ENCODE measurements at places on chromosomes 3 and 15.

- DNase-seq: no peak
These were observed 8.1 kb upstream of the VPS39 start for GRCh38 chr15:42215913-42216829.

DNA sequence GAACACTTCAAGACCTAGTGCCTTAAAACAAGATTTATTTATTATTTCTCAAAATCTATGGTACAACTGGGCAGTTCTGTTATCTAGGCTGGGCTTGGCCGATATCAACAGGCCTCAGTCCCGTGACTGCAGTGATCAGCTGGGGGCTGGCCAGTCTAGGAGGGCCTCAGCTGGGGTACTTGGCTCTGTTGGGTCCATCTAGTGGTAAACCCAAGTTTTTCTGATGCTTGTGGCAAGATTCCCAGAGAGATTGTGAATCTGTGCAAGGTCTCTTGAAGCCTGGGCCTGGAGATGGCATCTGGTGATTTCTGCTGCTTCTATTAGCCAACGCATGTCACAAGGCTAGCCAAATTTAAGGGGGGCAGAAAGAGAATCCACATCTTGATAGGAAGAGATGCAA lies 482.4 kb upstream of the SGO1 start:
- no peak for DNase-seq

DNA sequence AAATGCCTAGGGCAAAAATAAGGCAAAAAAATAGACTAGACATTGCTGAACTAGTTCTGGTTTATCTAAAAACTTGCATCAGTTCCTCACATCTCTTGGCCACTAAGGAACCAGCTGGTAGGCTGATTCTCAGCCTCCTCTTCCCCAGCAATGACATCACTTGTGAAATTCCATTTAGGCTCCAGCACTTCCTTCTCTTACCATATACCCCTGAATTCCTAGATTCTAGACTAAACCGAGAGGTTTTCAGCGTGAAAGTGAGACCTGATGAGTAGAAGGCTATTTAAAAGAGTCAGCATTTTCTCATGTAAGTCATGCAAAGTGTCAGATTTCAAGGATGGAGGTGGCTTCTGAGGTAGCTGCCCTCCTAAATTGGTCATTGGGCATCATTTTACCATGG lies 247.1 kb upstream of the CDIN1 start:
- no peak for DNase-seq

DNA sequence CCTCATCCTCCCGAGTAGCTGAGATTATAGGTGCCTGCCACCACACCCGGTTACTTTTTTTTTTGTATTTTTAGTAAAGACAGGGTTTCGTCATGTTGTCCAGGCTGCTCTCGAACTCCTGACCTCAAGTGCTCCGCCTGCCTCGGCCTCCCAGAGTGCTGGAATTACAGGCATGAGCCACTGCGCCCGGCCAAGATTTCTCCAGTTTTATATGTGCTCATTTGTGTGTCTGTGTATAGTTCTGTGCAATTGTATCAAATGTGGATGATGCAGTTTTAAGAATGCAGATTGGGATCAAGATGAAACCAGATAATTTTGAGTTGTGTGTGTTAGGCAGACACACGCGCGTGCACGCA lies 68.3 kb downstream of the SLCO3A1 start:
- DNase-seq: no peak

DNA sequence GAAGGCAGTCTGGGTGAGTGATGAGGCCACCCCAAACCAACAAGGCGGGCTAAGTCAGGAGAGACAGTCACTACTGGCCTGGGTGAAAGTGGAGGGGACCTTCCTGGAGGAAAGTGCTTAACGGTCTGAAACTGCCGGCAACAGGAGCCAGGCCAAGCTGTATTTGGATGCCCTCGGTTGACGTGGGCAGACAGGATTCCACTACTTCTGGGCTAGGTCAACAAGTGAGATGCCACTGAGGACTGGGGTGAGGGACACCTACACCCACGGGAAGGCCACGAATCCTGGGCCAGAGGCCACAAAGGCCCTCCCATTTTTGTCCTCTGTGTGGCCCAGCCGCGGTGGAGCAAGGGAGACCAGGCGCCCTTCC lies 12.3 kb downstream of the SPTBN5 start:
- no peak for DNase-seq

- no peak for DNase-seq
These were observed 66.5 kb upstream of the DAZL start for GRCh38 chr3:16671690-16672089.

DNA sequence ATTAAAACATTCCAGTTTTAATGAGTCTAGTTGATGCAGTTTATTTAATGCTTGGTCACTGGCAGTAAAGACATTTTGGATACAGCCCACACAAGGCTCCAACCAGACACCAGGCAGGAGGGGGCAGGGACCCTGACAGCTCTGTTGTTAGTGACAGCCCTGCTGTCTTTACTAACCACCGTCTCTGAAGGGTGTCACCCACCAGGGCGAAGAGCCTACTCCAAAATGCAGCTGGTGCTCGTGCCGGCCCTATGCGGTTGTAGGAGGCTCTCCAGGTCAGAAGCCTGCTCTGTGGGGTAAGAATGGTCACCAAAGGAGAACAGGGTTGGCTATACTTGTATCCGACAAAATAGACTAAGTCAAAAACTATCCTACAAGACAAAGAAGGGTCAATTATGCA lies 132.2 kb downstream of the ATP10A start:
- no peak for DNase-seq

DNA sequence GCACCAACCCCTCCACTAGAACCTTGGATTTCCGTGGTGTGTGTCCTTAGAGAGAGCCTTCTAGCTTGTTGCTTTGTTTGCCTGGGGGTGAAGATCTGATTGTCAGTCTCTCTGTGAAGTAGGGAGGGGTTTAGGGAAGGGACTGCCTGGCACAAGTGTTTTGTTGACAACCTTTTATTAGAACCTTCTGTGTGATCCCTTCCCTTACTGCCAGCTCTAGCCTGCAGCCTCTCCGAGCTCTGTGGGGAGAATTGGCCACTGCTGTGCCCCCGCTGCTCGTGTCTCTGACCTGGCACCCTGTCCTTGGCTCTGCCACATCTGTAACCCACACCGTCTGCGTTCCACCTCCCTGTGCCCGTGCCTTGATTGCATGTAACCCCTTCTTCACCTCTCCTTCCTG lies 30.9 kb upstream of the PCSK6 start:
- no peak for DNase-seq

GRCh38 chr3:64047787-64048186 lies 24.5 kb upstream of the PSMD6 start:
- DNase-seq: no peak

DNA sequence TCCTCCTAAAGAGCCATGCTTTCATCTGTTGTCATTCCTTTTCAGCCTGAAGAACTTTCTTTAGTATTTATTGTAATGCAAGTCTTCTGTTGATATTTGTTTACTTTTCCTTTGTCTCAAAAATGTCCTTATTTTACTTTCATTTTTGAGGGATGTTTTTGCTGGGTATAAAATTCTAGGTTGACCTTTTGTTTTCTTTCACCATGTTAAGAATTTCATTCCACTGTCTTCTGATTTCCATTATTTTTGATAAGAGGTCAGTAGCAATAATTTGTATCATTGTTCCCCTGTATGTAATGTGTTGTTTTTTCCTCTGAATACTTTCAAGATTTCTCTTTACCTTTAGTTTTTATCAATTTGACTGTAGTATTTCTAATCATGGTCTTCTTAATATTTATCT lies 91.1 kb downstream of the RSRC1 start:
- DNase-seq: no peak

- no peak for DNase-seq
These were observed 49.8 kb upstream of the RGMA start for GRCh38 chr15:93138681-93139250.

GRCh38 chr3:38532529-38532928 lies 36.4 kb downstream of the EXOG start:
- no peak for DNase-seq

- no peak for DNase-seq
These were observed 240.1 kb downstream of the ISL2 start for GRCh38 chr15:76576523-76577279.

GRCh38 chr3:99658274-99658673 lies 19.9 kb downstream of the COL8A1 start:
- no peak for DNase-seq

DNA sequence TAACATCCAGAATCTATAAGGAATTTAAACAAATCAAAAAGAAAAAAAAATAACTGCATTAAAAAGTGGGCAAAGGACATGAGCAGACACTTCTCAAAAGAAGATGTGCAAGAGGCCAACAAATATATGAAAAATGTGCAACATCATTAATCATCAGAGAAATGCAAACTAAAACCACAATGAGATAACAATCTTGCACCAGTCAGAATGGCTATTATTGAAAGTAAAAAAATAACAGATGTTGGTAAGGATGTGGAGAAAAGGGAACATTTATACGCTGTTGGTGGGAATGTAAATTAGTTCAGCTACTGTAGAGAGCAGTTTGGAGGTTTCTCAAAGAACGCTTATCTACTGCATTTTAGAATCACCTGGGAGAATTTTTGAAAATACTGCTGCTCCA lies 186.1 kb downstream of the OTOL1 start:
- DNase-seq: no peak

DNA sequence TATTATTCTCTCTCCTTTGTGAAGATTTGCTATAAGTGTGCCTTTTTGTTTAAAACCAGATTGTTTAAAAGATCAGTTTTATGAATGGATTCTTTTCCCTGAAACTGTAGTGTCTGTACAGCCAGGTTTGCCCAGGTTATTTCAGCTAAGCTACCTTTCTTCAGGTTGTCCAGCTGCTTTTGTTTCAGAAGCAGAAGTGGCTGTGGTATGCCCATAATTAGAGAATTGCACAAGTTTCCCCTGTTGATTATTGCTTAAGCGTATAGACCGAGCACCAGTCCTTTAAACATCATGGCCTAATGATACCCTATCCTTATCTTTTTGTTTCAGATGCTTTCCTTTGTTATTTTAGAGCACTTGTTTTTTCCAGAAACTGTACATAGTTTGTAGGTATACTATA lies 10.2 kb downstream of the ASB7 start:
- no peak for DNase-seq

GRCh38 chr3:38148311-38148882 lies 9.9 kb downstream of the MYD88 start:
- no peak for DNase-seq

DNA sequence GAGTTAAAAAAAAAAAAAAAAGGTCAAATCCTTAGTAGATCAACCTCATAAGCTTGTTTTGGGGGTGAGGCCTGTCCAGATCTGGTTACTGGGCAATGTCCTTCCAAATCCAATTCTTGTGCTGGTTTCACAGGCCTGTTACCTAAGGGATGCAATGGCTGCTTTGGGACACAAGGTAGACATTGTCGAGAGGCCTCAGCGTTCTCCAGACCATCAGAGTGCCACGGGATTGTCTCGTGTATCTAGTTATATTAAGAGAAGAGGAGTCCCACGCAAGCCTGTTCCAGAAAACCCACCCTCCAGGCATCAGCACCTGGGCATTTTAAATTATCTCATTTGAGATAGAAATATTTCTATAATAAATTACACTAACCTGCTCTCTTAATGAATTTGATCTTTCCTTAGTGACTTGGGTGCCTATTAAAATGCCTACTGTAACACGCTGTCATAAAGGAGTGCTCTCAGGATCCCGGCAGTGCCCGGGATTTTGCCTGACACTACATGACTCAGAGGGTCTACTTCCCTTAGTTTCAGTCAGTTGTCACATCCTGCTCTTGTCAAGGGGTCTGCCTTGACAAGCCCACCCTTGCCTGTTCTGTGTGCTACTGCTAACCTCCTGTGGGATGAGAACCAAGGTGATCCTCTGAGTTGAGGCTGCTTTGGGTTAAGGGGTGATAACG lies 116.0 kb downstream of the LIPC start:
- DNase-seq: no peak

DNA sequence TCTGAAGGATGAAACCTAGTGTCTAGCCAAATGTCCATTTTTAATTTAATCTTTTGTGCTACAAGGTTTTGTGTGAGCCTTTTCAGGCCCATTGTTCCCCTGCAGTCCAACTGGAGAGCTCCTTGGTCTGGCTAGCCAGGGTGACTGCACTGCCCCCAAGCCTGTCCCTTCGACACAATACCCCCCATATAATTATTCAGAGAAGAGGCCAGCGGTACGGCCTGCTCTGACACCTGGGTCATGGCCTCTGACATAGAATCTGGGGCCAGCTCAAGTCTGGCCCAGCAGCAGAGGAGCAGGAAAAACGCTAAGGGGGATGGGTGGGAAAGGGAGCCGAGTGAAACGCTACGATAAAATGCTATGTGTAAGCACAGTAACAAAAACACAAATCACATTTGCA lies 64.2 kb upstream of the PYGO1 start:
- DNase-seq: no peak

GRCh38 chr3:40637906-40638305 lies 113.1 kb downstream of the ZNF621 start:
- no peak for DNase-seq

DNA sequence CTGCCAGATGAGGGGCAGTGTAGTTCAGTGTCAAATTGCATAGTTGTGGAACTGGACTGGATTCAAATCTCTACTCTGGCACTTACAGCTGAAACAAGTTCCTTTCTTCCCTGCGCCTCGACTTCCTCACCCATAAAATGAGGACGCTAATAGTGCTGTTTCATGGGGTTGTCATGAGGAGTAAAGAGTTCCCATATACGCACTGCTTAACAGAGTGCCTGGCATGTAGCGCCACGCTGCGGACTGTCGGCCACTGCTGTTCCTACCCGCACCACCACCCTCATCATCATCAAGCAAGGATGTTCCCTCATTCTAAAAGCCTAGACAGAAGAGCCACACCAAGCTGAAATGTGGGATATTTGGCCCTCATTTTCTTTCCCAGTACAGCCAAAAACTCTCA lies 91.9 kb downstream of the CHDH start:
- DNase-seq: no peak

DNA sequence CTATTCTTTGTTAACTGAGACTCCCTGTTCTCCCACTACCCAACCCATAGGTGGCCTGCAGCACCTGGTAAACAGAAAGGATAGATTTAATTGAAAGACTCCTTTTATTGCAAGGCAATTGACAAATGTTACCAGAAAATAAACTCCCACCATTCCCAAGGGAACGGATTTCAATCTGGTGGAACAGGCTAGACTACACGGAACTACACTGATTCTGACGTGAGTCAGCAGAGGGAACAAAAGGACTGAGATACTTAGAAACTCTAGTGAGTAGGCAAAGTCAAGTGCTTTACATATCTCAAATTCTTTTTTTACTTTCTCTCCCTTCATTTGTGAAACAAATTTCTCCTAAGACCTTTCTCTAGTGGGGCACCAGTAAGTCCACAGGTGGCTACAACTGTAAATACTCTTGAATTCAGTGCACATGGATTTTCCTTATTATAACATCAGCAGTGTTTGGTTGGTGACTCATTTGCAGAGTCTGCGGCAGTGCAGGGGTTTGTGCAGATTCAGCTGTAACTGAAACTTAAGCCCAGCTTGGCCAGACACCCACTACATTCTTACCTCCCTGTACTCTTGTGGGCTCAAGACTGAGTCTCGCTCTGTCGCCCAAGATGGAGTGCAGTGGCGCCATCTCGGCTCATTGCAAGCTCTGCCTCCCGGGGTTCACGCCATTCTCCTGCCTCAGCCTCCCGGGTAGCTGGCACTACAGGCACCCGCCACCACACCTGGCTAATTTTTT lies 34.3 kb upstream of the PLSCR2 start:
- DNase-seq: no peak

GRCh38 chr3:10370429-10370828 lies 49.5 kb upstream of the SEC13 start:
- no peak for DNase-seq

- peak; percentile 23 for DNase-seq
These were observed 24.6 kb upstream of the CORO2B start for GRCh38 chr15:68553994-68554720.

Data from hippocampal formation (tissue), 2 donors.